ENCODE measurements at places on chromosomes 16 and 17. TPM values are rescaled to one million over a fixed set of nuclear protein-coding genes. Genes with fewer than 3 reads are reported as not detected.
A peak's percentile ranks its signal among the peaks of the same experiment; 100 is the strongest.

PYY gene
- not detected for total RNA-seq

TOX3 gene
- 16.2 TPM for total RNA-seq

KRT31 gene
- total RNA-seq, result not detected

CDH8 gene
- total RNA-seq, result 0.19 TPM

DNA sequence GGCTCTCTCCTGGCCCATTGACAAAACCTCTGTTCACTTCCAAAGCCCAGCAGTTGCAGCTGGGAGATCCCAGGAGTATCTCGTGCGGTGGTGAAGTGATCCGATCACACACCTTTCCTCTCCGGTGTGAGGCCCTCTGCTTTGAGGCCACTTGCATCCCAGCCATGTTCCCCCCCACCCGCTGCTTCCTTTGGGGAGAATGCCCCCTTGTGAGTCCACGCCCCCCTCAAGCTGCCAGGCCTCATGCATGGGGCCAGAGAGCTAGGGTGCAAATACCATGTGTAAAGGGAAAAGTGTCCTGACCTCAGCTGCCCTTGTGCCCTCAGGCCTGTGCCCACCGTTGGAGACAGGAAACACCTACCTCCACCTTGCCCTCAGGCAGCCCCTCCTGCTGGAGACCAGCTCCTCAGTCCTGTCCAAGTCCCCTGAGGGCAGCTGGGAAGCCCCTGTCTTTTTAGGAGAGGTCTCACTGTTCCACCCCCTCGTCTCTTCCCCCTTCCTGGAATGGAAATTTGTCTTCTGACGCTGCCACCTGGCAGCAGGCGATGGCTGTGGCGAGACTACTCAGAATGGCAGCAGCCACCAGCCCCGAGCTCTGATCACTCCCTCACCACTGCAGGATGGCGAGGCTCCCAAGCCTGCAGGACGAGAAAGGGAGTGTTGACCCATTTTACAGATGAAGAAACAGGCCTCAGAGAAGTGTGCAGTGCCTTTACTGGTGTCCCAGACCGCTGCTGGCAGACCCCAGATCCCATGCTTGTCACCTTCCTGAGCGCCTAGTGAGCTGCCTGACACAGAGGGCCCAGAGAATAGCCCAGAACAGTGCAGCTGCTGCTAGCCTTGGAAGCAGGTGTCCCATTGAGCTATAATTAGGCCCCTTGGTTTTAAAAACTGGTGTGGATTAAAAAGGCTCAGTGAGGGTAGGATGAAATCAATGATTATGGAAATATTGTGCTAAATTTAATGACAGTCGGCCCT is 120.6 kb upstream of the CACNG5 start:
- no peaks in the 10 kb centered on the region for H3K36me3 ChIP-seq
- no peak for DNase-seq
- no peak overlapping the region for H3K27ac ChIP-seq
- no peaks in the 10 kb centered on the region for H3K4me1 ChIP-seq

GRCh38 chr16:62869837-62870236 is 833.6 kb upstream of the CDH8 start:
- no peak overlapping the region for H3K4me3 ChIP-seq
- no peaks in the 10 kb centered on the region for H3K4me1 ChIP-seq
- no peak overlapping the region for H3K27ac ChIP-seq

GRCh38 chr17:73462823-73463222 is 151.0 kb upstream of the CDC42EP4 start:
- no peaks in the 10 kb centered on the region for H3K4me1 ChIP-seq
- no peak overlapping the region for H3K27ac ChIP-seq
- DNase-seq, result no peak

DNA sequence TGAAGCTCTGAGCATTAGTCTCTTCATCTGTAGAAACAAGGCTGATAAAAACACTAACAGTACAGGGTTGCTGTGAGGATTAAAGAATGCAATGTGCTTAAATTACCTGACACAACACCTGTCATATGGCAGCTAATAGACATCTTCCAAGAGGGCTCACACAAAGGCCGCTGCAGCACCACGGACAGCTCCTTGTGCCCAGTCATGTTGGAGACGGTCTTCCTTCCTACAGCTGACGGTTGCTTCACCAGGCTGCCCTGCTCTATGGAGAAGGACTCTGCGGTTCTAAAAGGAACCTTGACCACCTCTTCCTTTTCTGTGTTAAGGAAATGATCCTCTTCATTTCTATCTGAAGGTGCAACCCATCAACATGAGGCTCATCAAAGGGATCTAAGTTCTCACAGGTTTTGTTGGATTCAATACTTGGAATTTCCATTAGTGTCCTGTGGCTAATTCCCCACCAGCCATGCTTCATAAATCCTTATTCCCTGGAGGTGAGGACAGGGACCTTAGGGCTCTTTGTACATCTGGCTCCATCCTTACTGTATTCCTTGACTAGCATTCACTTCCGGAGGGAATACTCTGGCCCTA is 138.9 kb upstream of the CES5A start:
- H3K27me3 ChIP-seq, result no peaks in the 10 kb centered on the region
- H3K36me3 ChIP-seq, result no peaks in the 10 kb centered on the region
- DNase-seq, result peak; percentile 92
- no peaks in the 10 kb centered on the region for H3K4me1 ChIP-seq
